ENCODE measurements at places on chromosomes 1 and 21. TPM values are rescaled to one million over a fixed set of nuclear protein-coding genes. Genes with fewer than 3 reads are reported as not detected.

The ATPAF1 gene
- total RNA-seq, result 34.2 TPM

The C2CD4D gene
- not detected for total RNA-seq

The VWA1 gene
- total RNA-seq, result 13.0 TPM

The PLA2G4A gene
- 9.2 TPM for total RNA-seq

The LAMB3 gene
- 1,900 TPM for total RNA-seq

The LMOD1 gene
- not detected for total RNA-seq

The UAP1 gene
- 94.4 TPM for total RNA-seq

The ANKRD34A gene
- not detected for total RNA-seq

The CACHD1 gene
- total RNA-seq, result 2.2 TPM

The KRTAP26-1 gene
- not detected for total RNA-seq

The UBE2Q1 gene
- total RNA-seq, result 17.8 TPM

The BSND gene
- total RNA-seq, result not detected

The OR2T29 gene
- total RNA-seq, result not detected

The TNN gene
- not detected for total RNA-seq

The TMEM240 gene
- not detected for total RNA-seq

The SPATC1L gene
- 2.4 TPM for total RNA-seq

The ELF3 gene
- 77.4 TPM for total RNA-seq

The CCDC190 gene
- total RNA-seq, result not detected

The MYOM3 gene
- 0.21 TPM for total RNA-seq

The LPAR3 gene
- total RNA-seq, result 156 TPM

The MAEL gene
- total RNA-seq, result not detected

The LRRC53 gene
- total RNA-seq, result not detected

The FAM131C gene
- 1.1 TPM for total RNA-seq

The SPATA1 gene
- 0.72 TPM for total RNA-seq

The DCAF6 gene
- 56.6 TPM for total RNA-seq

The DCST1 gene
- not detected for total RNA-seq

The SERINC2 gene
- total RNA-seq, result 36.4 TPM
